ENCODE measurements at places on chromosomes 4 and X. TPM values are rescaled to one million over a fixed set of nuclear protein-coding genes. Genes with fewer than 3 reads are reported as not detected.

GRCh38 chrX:22987452-22987851 lies 12.3 kb upstream of the DDX53 start:
- no peak for DNase-seq

GRCh38 chrX:50067435-50068284 lies 133.1 kb downstream of the AKAP4 start:
- peak; percentile 56 for DNase-seq

- no peak for DNase-seq
Observed at GRCh38 chr4:3179126-3179706, 69.7 kb upstream of the MSANTD1 start.

- no peak for DNase-seq
Observed at GRCh38 chr4:53925050-53925605, 139.3 kb downstream of the CHIC2 start.

DNA sequence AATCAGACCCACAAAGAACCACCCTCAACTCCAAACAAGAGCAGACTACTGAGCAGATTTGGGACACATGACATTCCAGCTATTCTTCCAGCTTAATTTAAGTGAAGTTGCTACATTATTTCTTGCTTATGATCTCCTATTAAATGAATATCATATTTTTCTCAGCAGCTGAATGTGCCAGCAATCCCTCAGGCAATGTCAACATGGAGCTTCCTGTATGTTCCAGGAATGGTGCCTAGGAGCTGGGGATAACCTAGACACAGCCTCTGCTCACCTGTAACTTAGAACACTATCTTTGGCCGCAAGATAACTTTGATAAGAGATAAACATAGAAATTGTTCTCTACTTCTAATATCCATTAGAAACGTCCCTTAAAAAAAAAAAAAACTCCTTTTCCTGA lies 274.4 kb upstream of the RASGEF1B start:
- DNase-seq = no peak

- DNase-seq = no peak
Observed at GRCh38 chr4:73916172-73916925, 47.2 kb downstream of the CXCL1 start.

The ARAP2 gene
- 10.7 TPM for total RNA-seq

- no peak for DNase-seq
Observed at GRCh38 chr4:176841711-176842112, 49.0 kb upstream of the VEGFC start.

GRCh38 chrX:26511589-26512363 lies 295.8 kb downstream of the MAGEB5 start:
- DNase-seq = no peak

The CEP44 gene
- 2.9 TPM for total RNA-seq

The ABLIM2 gene
- 0.13 TPM for total RNA-seq

The PLS3 gene
- total RNA-seq = 30.3 TPM

The ASMT gene
- total RNA-seq = 0.10 TPM

GRCh38 chrX:118346258-118347094 lies 570 bp downstream of the WDR44 start:
- peak; percentile 32 for DNase-seq

GRCh38 chr4:48588230-48589097 lies 98.4 kb downstream of the ZAR1 start:
- no peak for DNase-seq

- peak; percentile 85 for DNase-seq
Observed at GRCh38 chr4:76704133-76704881, 193.6 kb downstream of the SOWAHB start.

The TMSB15A gene
- not detected for total RNA-seq

DNA sequence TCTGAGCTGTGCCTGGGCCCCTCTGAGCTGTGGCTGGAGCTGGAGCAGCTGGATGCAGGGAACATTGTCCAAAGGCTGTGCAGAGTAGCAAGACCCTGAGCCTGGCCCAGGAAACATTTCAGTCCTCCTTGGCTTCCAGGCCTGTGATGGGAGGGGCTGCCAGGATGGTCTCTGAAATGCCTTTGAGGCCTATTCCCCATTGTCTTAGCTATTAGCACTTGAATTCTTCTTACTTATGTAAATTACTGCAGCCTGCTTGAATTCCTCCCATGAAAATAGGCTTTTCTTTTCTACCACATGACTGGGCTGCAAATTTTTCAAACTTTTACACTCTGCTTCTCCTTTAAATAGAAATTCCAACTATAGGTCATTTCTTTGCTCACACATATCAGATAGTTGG lies 349.8 kb upstream of the KLHL4 start:
- no peak for DNase-seq

The ERVMER34-1 gene
- 4.6 TPM for total RNA-seq
